ENCODE measurements at places on chromosomes 4 and X. TPM values are rescaled to one million over a fixed set of nuclear protein-coding genes. Genes with fewer than 3 reads are reported as not detected.

GASK1B gene
- 0.39 TPM for total RNA-seq

CAPN6 gene
- not detected for total RNA-seq

PI4K2B gene
- 13.7 TPM for total RNA-seq

SYP gene
- 1.2 TPM for total RNA-seq
